Activated T-helper 1 cell treated with anti-CD3 and anti-CD28 coated beads, Interleukin-12 subunit alpha, Interleukin-12 subunit beta, Interleukin-2, Interleukin-4 antibody, amounts not matched to agents 30 ng/mL and 10 ng/mL and 1 ng/mL, durations not matched to agents 14 hours and 24 hours and 36 hours (primary cell): ENCODE measurements at places on chromosomes 5 and 9. TPM values are rescaled to one million over a fixed set of nuclear protein-coding genes. Genes with fewer than 3 reads are reported as not detected.

Gene MLLT3
- 33.8 and 36.4 TPM in 2 replicates for total RNA-seq

Gene PCDHB15
- total RNA-seq: not detected in 2 replicates

Gene INSYN2B
- total RNA-seq: not detected in 2 replicates

Gene WDR38
- not detected in 2 replicates for total RNA-seq

Gene HRCT1
- not detected in 2 replicates for total RNA-seq

Gene NXNL2
- total RNA-seq: not detected in 2 replicates

Gene F12
- total RNA-seq: 1.3 and 2.2 TPM in 2 replicates

Gene ITGA1
- 2.2 and 2.5 TPM in 2 replicates for total RNA-seq

Gene ACER2
- total RNA-seq: 1.3 and 1.4 TPM in 2 replicates

Gene PRR7
- 10.3 and 11.2 TPM in 2 replicates for total RNA-seq

Gene PGM5
- not detected in 2 replicates for total RNA-seq

Gene MSH3
- 20.2 and 20.7 TPM in 2 replicates for total RNA-seq

Gene TMCO6
- total RNA-seq: 43.2 and 43.6 TPM in 2 replicates

Gene C9
- not detected in 2 replicates for total RNA-seq

Gene GARIN3
- total RNA-seq: 0.27 and 0.31 TPM in 2 replicates

Gene ADAMTS2
- total RNA-seq: not detected in 2 replicates

Gene TBC1D13
- total RNA-seq: 21.2 and 22.3 TPM in 2 replicates

Gene KCNV2
- total RNA-seq: not detected in 2 replicates

Gene C1QTNF3
- 1.2 and 1.8 TPM in 2 replicates for total RNA-seq

Gene GPX8
- total RNA-seq: not detected in 2 replicates

Gene INSL6
- total RNA-seq: not detected in 2 replicates

Gene PCDHGB1
- total RNA-seq: 0.18 and 0.32 TPM in 2 replicates

Gene WNT8A
- not detected in 2 replicates for total RNA-seq

Gene ADCY2
- not detected in 2 replicates for total RNA-seq

Gene UGT3A2
- total RNA-seq: not detected in 2 replicates

Gene C5orf52
- total RNA-seq: 0.39 TPM in 1 of 2 replicates, not detected in the other

Gene LTC4S
- total RNA-seq: 0.64 and 1.7 TPM in 2 replicates

Gene SPIN1
- 39.1 and 41.8 TPM in 2 replicates for total RNA-seq

Gene FAM163B
- not detected in 2 replicates for total RNA-seq

Gene IFNB1
- 0.23 TPM in 1 of 2 replicates, not detected in the other for total RNA-seq

Gene FAM151B
- 0.32 TPM in 1 of 2 replicates, not detected in the other for total RNA-seq

Gene GPR150
- total RNA-seq: 0.22 and 0.26 TPM in 2 replicates

Gene PCDHGA12
- 0.18 TPM in 1 of 2 replicates, not detected in the other for total RNA-seq

Gene GNA14
- total RNA-seq: not detected in 2 replicates

Gene PCDHB8
- total RNA-seq: not detected in 2 replicates

Gene CEP72
- 32.4 and 35.7 TPM in 2 replicates for total RNA-seq

Gene TMEM161B
- 26.6 and 28.4 TPM in 2 replicates for total RNA-seq

Gene PAIP1
- 59.0 and 60.8 TPM in 2 replicates for total RNA-seq

Gene FOXD4L3
- total RNA-seq: 0.17 TPM in 1 of 2 replicates, not detected in the other

Gene SEMA4D
- 388 and 411 TPM in 2 replicates for total RNA-seq

Gene ACOT12
- not detected in 2 replicates for total RNA-seq

Gene NEUROG1
- total RNA-seq: not detected in 2 replicates

Gene PCDHA10
- total RNA-seq: not detected in 2 replicates

Gene IRGM
- 0.96 and 1.4 TPM in 2 replicates for total RNA-seq

Gene PCDHGA11
- total RNA-seq: 0.16 and 0.24 TPM in 2 replicates

Gene SLC4A9
- not detected in 2 replicates for total RNA-seq

Gene RETREG1
- total RNA-seq: 22.4 and 22.5 TPM in 2 replicates

Gene RNF130
- 7.6 and 7.7 TPM in 2 replicates for total RNA-seq

Gene ZNF608
- total RNA-seq: not detected in 2 replicates
